ENCODE measurements at places on chromosomes 1 and 21.

- DNase-seq, result no peak
Observed at GRCh38 chr1:64518692-64519481, 49.0 kb downstream of the CACHD1 start.

DNA sequence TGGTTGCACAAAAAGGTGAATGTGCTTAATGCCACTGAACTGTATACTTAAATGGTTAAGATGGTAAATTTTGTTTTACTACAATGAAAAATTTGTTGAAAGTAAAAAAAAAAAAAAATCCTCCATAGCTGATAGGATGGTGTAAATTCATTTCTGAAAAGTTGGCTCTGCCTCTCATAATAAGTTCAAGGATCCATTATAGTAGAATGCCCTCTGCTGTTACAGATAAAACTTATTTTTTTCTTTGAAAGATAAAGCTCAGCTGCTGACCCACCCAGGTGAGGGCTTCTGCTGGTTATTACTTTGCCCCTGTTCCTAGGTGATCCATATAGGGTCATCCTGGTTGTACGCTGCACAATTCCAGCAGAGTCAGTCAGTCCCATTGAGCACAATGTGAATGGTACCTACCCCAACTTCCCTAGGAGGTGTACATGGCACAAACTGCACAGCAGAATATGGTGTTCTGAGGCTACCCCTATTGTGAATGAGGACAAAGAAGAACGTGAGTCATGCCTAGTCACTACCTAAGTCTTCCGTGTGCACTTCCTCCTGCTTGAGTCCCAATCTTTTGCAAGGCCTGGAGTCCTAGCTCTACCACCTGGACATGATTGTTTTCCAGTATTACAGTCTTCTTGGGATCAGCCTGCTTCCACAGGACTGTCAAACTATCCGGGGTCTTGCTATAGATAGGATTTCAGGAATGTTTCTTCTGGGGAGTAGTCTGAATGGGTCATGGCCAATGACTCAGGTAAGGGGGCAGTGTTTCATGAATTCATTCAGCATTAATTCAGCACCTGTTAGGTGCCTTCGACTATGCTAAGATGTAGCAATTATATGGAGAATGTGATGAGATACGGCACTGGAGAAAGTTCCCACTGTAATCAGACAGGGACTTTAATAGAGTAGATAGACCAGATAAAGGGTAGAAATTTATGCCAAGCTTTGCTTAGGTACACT, 20.8 kb upstream of the CD5L start:
- no peak for DNase-seq

DNA sequence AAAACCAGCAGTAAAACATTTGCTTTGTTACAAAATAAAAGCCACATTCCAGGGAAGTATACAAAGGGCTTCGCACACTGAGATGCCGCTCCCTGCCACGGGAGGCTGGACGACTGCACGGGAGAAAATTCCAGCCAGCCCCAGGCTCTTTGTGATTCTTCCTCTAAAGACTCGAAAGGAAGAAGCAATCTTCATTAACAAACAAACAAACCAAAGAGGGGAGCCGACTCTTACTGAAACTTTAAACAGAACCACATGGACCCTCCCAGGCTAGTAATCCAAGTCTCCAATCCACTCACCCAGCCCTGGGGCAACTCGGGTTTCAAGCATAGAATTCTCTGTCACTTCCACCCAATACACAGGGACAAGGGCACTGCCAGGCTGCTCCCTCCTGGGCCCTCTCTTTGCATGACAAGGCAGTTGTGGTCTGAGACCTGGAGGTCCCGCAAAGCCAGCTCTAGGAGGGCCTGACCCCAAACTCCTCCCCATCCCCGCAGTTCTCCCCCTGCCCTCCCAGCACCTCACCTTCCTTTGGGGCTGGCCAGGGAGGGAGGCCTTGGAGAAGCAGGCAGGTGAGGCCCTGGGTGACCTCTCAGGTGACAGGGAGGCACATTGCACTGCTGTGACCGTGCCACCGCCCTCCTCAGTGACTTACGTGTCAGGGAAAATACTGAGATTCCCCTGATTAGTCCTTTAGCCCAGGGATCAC, 26.6 kb upstream of the COL18A1 start:
- DNase-seq, result no peak

DNA sequence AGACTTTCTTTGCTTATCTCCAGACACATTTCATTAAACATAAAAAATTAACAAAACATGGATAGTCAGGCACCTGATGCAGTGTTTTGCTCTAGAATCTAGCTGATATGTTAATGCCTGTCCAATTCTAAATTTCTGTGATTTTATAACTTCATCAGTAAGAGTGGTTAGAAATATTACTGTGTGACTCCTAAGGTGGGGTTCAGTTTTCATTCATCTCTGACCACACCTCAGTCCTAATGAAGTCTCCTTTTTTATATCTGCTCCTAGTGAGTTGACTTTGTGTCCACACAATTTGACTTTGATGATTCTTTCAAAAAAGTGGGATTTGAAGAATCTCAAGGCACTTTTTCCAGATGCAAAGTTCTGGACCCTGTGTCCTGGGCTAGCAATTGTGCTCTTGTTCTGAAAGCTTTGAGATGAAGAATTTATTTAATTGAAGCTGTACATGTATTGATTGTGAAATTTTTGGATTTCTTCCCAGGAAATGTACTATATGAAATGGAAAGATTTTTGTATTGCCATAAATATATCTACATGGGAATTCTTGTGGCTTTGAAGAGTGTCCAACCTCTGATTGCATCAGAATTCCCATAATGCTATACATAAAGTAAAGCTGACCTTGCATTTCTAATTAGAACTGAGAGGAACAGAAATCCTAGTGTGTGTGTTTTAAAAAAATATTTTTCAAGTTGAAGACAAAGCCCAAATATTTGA, 111.2 kb downstream of the GIPC2 start:
- DNase-seq, result no peak

DNA sequence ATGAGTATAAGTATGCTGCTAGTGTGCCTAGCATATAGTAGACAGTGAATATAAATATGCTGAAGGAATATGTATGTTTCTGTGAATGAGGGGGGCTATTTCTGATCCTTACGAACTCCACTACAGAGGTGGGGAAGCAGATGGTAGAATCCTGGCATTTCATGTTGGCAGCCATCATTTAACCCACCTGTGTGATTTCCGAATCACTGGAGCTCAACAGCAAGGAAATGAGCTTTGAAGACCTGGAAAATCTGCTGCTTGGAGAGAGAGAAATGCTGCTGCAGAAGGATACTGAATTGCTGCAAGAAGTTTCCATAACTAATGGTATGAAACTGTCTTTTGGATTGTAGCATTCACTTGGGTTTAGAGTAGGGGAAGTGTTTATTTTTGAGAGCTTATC, 83.5 kb downstream of the RABGAP1L start:
- no peak for DNase-seq

- DNase-seq, result no peak
Observed at GRCh38 chr1:87140831-87141540, 187.7 kb upstream of the LMO4 start.

- DNase-seq, result no peak
Observed at GRCh38 chr1:240508201-240508600, 103.8 kb downstream of the GREM2 start.

Data from neural crest cell (in vitro differentiated cells).